Suppressor macrophage (primary cell): ENCODE measurements at places on chromosomes 2 and 18.

DNA sequence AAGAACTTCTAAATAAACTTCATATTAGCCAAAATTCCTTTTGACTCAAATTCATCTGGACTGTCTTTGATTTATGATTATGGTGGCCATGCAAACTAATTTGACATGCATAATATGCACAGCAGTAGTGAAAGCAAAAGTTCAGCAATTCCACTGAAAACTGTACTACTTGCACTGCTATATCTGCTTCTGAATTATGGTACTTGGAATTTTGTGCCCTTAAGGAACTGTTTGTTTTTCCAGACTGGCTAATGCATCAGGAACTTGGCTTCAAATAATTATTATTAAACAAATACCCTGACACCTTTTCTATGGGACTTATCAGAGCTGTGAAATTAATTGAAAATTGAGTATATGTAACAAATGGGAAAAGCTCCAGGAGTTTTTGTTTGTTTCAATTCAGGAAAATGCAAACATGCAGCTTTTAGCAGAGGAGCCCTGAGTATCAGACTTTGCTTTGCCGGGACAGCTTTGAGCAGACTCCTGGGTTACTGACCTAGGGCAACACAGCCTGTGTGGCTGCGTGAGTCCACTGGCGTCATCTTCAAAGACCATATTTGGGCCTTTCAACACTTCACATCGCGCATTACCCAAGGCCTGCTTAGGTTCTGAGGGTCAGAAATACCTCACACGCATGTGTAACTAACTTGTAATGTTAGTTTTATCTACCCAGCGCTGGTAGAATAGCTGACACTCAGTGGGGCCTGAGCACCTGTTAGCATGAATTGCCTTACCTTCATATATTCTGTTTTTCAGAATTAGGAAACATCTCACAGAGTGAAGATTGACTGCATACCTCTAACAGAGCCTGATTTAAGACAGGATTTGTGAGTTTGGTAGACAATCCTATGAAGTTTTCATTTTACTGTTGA lies 35.4 kb downstream of the CFAP221 start:
- DNase-seq, result no peak

DNA sequence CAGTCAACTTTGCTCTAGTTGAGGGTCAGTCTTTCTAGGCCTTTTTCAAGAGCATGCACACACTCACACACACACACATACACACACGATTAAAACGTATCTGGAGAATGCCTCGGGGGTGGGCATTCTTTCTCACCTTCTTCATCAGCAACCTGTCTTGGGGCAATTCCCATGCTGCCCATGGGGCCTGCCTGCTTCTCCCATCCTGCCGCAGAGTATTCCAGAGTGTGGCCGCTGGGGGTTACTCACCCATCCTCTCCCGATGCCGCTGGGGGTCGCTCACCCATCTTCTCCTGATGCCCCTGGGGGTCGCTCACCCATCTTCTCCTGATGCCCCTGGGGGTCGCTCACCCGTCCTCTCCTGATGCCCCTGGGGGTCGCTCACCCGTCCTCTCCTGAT lies 10.8 kb upstream of the ALLC start:
- no peak for DNase-seq

DNA sequence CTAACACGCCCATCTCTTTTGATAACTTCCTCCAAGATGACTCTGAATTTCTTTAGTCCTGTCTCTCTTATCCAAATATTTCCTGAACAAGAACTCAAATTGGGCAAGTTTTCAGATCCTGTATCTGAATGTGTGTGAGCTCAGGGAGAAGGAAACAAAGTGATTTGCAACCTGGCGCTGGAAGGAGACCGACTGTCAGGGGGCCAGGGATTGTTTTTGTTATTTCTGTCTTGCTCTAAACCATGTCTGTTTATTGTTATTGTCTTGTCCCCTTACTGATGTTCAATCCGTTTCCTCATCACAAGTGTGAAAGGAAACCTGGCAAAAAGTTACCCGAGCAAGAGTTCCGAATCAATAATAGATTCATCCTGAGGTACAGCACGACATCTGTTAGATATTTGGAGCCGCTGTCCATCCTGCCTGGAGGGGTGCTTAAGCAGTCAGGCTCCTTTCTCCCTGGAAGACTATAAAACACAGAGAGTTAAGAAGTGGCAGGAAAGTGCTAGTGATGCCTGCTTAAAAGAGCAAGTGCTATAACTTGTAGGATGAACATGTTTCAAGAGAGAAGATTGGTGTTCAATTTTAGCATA lies 132.5 kb upstream of the OSR1 start:
- DNase-seq, result no peak

- peak; percentile 62 for DNase-seq
These were observed 300.0 kb downstream of the PDE11A start for GRCh38 chr2:177772529-177772928.

DNA sequence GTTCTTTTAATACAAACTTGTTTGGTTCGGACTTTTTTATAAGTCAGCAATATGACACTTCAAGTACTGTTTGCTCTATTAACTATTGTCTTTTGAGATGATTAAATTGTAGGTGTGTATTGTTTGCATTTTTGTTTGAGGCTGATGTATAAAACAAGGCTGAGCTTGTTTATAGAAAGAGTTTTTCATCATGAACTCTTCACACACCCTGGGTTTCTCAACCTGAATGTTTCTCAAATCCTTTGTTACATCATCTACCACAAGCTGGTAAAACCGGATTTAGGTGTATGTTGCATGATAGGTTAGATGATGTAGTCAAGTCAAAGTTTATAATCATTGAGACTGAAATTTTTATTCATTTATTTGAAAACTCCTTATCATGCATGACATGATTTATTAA lies 335.2 kb upstream of the LRATD1 start:
- DNase-seq, result no peak

GRCh38 chr18:13294309-13294708 lies 75.7 kb downstream of the LDLRAD4 start:
- DNase-seq, result no peak

- DNase-seq, result no peak
These were observed 22.2 kb downstream of the KCNJ3 start for GRCh38 chr2:154720651-154721050.

- DNase-seq, result no peak
These were observed 274.6 kb downstream of the DPP10 start for GRCh38 chr2:114717049-114717448.

DNA sequence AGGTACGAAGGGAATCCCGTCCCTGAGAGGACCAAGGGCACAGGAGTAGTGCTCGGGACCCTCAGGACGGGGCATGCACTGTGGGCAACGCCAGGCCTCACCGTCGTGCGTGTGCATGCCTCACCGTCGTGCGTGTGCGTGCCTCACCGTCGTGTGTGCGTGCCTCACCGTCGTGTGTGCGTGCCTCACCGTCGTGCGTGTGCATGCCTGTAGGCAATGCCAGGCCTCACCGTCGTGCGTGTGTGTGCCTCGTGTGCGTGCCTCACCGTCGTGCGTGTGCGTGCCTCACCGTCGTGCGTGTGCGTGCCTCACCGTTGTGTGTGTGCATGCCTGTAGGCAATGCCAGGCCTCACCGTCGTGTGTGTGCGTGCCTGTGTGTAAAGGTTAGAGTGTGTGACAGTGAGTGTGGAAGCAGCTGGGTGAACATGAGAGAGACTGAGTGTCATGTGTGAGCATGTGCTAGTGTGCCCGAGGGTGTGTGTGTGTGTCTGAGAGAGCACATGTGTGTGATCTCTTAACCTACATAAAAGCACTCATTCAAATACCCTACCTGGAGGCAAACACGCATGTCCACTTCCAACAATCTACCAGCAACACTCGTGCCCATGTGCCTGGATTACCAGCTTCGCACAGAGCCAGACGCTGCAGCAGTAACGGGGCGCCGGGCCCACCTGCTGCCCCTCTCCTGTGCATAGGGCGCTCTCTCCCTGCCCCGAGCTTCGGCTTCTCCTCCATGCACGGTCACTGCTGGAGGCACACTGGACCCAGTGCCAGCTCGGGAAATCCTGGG lies 36.3 kb downstream of the ZNF516 start:
- no peak for DNase-seq

DNA sequence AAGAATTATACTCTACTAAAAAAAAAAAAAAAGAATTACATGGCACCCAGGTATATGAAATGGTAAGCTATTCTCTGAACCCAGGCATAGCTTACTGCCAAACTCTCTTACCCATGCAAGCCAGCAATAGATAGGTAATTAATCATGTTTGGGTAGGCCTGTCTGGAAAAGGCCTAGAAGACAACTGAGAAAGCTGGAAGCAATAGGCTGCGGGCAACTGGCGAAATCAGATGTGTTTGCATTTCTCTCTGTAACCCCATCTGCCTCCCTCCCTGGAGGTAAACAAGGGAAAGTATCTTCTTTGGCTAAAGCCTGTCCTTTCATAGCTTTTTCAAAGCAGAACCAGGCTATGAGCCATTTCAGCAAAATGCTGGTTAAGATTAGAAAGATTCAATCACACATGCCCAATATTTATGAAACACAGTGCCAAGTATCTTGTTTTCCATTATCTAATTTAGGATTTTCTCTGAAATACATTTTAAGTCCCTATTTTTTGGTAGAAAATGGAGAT lies 934.8 kb upstream of the DDX18 start:
- no peak for DNase-seq

GRCh38 chr2:206736935-206737334 lies 18.7 kb upstream of the DYTN start:
- DNase-seq, result no peak

DNA sequence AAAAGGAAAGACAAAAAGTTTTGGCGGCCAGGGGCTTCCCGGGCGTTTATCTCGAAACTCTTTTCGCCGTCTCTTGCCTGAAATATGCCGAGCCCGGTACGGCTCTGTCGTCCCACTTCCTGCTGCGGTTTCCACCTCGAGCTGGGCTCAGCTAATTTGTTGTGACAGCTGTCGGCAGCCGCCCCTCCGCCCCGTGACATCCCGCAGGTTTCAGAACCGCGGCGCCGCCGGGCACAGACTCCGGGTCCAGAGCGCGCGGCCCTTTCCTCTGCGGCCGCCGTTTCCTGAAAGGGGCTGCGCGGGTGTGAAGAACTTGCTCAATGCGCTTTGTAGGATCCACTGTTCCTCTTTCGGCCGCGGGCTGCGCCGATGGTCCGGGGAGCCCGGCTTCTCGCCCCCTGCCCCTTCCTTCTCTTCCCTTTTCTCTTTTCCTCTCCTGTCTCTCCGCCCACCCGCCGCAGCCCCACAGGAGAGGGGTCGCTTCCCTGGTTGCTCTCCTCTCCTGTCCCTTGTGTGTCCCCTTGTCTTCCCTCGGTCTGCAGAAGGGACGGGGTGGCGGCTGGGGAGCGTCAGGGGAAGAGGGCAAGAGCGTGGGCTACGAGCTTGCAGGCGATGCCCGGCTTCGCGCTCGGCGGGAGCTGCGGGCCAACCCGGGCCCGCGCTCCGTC lies 648 bp downstream of the ARID5A start:
- peak; percentile 95 for DNase-seq

DNA sequence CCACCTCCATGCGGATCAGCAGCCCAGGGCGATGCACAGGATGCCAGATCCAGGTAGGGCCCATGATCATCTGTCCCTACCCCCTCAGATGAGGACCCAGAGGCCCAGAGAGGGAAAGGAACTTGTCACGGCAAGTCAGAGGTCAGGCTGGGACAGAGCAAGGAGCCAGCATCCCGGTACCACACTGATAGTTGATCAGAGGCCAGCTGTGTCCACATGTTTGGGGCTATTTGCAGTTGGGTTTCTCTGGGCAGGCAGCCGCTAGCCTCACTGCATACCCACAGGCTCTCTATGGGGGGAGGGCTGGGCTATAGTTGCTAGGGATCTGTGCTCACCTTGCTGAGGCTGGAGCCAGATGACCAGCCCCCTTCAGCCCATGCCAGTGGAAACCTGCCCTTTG lies 9.6 kb downstream of the GAREM2 start:
- DNase-seq, result no peak

GRCh38 chr18:11994703-11995444 lies 13.6 kb downstream of the IMPA2 start:
- peak; percentile 52 for DNase-seq

GRCh38 chr2:60811491-60812375 lies 55.7 kb downstream of the PAPOLG start:
- no peak for DNase-seq

GRCh38 chr2:43219383-43220228 lies 6.8 kb downstream of the ZFP36L2 start:
- peak; percentile 95 for DNase-seq

DNA sequence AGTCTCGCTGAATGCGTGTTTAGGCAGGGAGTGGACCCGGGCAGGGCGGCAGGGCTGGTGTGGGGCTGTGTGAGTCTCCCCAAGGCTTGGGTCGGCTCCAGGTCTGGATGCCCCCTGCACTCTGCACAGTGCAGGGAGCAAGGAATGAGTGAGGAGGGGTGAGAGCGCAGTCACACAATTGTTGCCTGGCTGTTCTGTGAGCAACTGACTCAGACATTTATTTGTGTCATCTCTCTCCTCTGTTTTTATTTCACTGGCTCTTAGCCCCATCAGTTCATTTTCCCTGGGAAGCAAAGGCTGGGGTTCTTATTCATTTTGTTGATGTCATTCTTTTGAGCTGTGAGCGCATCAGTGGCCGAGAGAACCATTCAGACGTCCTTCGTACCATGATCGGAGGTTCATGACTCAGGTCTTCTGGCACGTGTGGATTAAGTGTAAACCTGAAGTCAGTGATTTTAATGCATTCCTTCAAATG lies 61.1 kb downstream of the GATA6 start:
- DNase-seq, result no peak

DNA sequence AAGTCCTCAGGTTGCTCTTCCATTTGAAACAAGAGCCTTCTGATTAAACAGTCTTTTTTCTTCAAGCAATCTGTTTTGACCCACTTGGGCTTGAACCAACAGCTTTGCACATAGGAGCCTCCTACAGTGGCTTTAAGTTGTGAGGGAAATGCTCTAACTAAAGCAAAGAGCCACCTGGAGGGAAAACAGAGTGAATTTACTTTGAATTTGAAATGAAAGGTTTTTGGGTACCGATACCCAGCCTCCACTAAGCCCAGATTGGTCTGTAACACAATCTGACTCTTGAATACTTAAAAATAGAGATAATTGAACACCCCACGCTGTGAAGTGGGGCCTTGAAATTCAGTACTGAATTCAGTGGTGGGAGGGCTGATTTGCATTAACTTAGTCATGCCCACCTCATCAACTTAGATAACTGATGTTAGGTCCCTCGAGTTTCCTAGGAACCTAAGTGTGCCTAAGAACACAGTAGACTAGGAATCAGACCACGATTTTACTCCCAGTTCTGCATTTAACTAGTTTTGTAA lies 56.3 kb upstream of the ACVR1C start:
- no peak for DNase-seq

DNA sequence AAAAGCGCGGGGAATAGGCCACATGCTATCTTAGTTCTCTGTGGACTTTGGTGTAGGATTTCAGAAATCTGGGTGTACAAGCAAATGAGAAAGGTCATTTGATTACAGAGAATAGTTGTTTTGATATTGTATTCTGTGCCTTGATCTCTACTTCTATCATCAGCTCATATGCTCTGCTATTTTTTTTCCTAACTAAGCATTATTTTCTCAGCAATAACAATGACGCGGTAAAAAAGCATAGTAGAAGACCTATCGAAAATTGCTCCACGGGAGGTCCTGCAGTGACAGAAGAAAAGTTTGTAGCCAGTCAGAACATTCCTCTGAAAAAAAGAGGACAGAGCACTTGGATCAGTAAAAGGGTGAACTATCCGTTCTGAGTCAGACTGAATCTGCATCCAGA lies 2.8 kb upstream of the SETBP1 start:
- DNase-seq, result no peak
